Natural killer cell treated with Interleukin-12 subunit alpha and Interleukin-12 subunit beta and Interleukin-15 and Interleukin-18, amount 100 ng/mL, for 72 hours (primary cell): ENCODE measurements at places on chromosomes 5 and 9. TPM values are rescaled to one million over a fixed set of nuclear protein-coding genes. Genes with fewer than 3 reads are reported as not detected.

DNA sequence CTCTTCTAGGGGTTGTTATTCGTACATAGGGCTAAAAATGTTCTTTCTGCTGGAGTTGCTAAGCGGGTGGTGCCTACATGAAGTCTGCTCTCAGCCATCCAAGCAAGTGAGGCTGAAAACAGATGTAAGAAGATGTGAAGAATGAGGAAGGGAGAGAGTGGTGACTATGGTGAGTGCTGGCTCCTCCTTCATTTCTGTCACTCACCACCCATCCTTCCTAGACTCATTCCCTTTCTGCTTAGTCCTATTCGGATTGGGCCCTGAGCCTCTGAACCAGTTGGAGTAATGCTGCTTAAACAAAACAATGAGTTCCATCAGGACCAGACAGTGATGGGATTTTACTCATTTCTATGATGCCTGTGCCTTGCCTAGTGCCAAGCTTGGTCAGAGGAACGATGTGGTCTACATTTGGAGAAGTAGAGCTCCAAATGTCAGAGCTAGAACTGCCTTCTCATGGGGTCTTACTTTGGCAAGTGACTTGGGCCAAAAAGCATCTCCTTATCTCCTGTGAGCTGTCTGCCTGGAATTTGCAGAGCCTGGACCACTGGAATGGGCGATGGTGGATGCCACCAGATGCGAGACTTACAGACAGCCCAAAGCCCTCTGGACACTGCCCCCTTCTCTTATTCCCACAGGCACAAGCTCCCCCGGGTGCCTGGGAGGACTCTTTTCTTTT is 192.9 kb downstream of the FBXL7 start:
- H3K27ac ChIP-seq, result no peak overlapping the region
- no peak for DNase-seq
- no peaks in the 10 kb centered on the region for H3K4me1 ChIP-seq
- no peaks in the 10 kb centered on the region for H3K36me3 ChIP-seq

DNA sequence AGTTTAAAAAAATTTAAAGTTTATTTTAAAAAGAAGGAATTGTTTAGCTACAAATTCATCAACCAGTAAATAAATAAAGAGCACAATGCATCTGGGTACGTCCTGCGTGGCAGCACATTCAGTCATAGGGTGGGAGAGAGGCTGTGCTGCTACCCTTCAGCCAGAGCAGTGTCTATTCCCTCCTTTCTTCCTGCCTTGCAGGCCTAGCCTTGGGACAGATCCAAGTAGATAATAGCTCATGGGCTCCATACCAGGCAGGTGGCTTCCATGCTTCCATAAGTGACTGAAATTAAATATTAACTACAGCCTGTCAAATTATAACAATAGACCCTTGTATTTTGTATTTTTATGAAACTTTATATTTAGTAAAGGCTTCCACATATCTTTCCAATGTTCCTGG is 408.3 kb upstream of the RGMB start:
- no peaks in the 10 kb centered on the region for H3K36me3 ChIP-seq
- H3K4me3 ChIP-seq, result no peak overlapping the region
- no peak overlapping the region for H3K27ac ChIP-seq
- DNase-seq, result no peak
- H3K27me3 ChIP-seq, result no peaks in the 10 kb centered on the region

- peaks cover 21% of the 10 kb centered on the region for H3K36me3 ChIP-seq
- H3K4me1 ChIP-seq, result peaks cover 27% of the 10 kb centered on the region
- peak; percentile 83 for DNase-seq
These were observed at the start of gene SPEF2 for GRCh38 chr5:35617435-35618303. Gene SPEF2 (plus strand): TSS chr5:35617863. CDS start chr5:35617998, 135 bp downstream.

GRCh38 chr9:135797507-135798262 is 95.7 kb downstream of the KCNT1 start:
- DNase-seq, result no peak
- H3K36me3 ChIP-seq, result no peaks in the 10 kb centered on the region
- no peak overlapping the region for H3K27ac ChIP-seq
- H3K4me1 ChIP-seq, result no peaks in the 10 kb centered on the region
- H3K4me3 ChIP-seq, result no peak overlapping the region

GRCh38 chr5:42812620-42813019 is 928 bp upstream of the SELENOP start:
- DNase-seq, result no peak
- H3K36me3 ChIP-seq, result no peaks in the 10 kb centered on the region
- no peaks in the 10 kb centered on the region for H3K27me3 ChIP-seq
- no peaks in the 10 kb centered on the region for H3K4me1 ChIP-seq
- H3K4me3 ChIP-seq, result no peak overlapping the region

DNA sequence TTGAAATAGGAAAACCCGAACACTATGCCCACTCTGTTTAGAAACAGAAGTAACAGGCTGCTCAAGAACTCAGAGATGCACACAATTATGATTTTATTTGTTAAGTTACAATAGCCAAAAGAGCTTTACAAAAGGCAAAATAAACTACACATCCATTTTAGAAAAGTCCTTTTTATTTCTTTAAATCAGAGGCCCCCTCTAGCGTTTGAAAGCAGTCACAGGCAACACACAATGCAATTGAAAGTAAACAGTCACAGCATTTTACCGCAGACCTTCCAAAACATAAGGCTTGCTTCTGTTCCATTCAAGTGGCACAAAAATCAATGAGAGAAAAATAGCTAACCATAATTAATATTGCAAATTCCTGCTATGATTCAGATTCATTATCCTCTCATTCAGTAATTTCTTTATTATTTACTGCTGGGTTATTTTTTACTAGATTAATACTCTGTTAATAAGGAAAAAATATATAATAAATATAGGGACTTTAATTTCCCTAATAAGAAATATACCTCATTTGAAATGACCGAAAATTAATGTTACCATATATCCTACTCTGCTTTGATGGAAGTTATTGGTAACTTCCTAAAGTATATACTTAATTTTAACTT is 78.3 kb downstream of the CEP120 start:
- no peak for DNase-seq
- H3K27me3 ChIP-seq, result no peaks in the 10 kb centered on the region
- peaks cover 5% of the 10 kb centered on the region for H3K36me3 ChIP-seq
- H3K4me1 ChIP-seq, result no peaks in the 10 kb centered on the region
- no peak overlapping the region for H3K27ac ChIP-seq
- no peak overlapping the region for H3K4me3 ChIP-seq

DNA sequence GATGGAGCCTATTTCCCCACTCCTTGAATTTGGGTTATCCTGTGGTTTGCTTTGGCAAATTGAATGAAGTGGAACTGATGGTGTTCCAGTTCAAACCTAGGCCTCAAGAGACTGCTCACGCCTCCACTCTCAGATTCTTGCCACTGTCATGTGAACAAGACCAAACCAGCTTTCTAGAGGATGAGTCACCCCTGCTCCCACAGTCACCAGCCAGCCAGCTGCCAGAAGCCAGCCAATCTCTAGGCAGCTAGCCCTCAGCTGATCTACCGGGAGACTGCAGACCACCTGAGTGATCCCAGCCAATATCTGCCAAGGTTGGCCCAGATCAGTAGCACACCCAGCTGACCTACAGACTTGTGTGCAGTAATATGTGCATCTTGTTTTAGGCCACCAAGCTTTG is 300.6 kb downstream of the TMEM38B start:
- H3K4me3 ChIP-seq, result no peak overlapping the region
- no peaks in the 10 kb centered on the region for H3K27me3 ChIP-seq
- H3K36me3 ChIP-seq, result no peaks in the 10 kb centered on the region
- no peak for DNase-seq
- no peak overlapping the region for H3K27ac ChIP-seq

GRCh38 chr5:24480952-24481351 is 163.8 kb downstream of the CDH10 start:
- no peak overlapping the region for H3K27ac ChIP-seq
- no peak for DNase-seq
- no peak overlapping the region for H3K4me3 ChIP-seq
- H3K4me1 ChIP-seq, result no peaks in the 10 kb centered on the region
- no peaks in the 10 kb centered on the region for H3K27me3 ChIP-seq
- no peaks in the 10 kb centered on the region for H3K36me3 ChIP-seq

- no peak overlapping the region for H3K4me3 ChIP-seq
- H3K27ac ChIP-seq, result no peak overlapping the region
- H3K36me3 ChIP-seq, result no peaks in the 10 kb centered on the region
- no peaks in the 10 kb centered on the region for H3K27me3 ChIP-seq
These were observed 37.3 kb downstream of the ARHGAP26 start for GRCh38 chr5:142807372-142807911.

DNA sequence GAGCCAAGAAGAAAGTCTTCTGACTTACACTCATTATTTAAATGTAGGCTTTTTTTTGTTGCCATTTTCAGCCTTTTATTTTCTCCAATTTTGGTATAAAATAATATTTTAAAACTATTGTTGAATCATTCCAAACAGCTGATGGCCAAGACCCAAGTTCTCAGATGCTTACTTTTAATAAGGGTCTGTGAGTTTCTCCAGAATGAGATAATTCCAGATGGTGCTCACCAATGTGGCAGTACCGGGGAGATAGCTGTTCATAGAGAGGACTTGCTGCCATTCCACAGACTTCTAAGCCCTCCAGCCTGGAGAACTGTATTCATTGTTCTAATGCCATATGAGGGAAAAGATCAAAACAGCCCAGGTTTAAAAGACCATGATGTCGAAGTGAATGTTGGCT is 5.3 kb upstream of the C1QTNF2 start:
- no peaks in the 10 kb centered on the region for H3K36me3 ChIP-seq
- peaks cover 5% of the 10 kb centered on the region for H3K4me1 ChIP-seq
- H3K27ac ChIP-seq, result no peak overlapping the region
- peaks cover 38% of the 10 kb centered on the region for H3K27me3 ChIP-seq
- no peak overlapping the region for H3K4me3 ChIP-seq

- no peaks in the 10 kb centered on the region for H3K27me3 ChIP-seq
- DNase-seq, result no peak
- H3K27ac ChIP-seq, result no peak overlapping the region
- H3K4me3 ChIP-seq, result no peak overlapping the region
- peaks cover 9% of the 10 kb centered on the region for H3K36me3 ChIP-seq
- peaks cover 21% of the 10 kb centered on the region for H3K4me1 ChIP-seq
These were observed 26.1 kb upstream of the ANXA6 start for GRCh38 chr5:151183456-151184245.

- no peak overlapping the region for H3K27ac ChIP-seq
- H3K4me1 ChIP-seq, result peaks cover 8% of the 10 kb centered on the region
- H3K4me3 ChIP-seq, result no peak overlapping the region
- H3K27me3 ChIP-seq, result peaks cover 5% of the 10 kb centered on the region
These were observed 434.5 kb downstream of the KDM4C start for GRCh38 chr9:7192266-7192665.

DNA sequence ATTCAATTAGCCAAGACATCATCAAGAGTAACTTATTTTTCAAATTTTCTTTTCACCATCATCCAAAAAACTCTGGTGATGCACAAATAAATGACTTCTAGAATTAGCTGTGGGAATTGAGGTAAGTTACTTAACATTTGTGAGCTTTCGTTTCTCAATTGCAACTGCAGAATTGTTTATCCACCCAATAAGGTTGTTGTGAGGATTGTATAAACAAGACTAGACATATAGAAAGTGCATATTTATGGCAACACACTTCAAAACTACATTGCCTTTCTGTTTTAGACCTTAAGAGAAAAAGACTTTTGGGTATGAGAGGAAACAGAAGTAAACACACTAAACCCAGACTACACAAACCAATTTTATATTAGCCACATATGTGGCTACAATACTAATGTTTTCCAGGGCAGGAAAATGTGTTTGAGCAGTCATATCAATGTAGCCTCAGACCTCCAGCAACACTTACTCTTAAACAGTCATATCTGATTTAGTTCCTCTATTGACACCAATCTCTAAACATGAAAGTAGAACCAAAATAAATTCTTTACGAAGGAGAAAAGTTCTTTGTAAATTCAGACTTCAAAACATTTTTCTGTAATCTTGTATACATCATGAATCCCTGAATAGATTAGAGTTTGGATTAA is 488.0 kb upstream of the CYLC2 start:
- H3K4me1 ChIP-seq, result no peaks in the 10 kb centered on the region
- no peak overlapping the region for H3K4me3 ChIP-seq
- no peak overlapping the region for H3K27ac ChIP-seq
- H3K36me3 ChIP-seq, result no peaks in the 10 kb centered on the region
- no peak for DNase-seq

DNA sequence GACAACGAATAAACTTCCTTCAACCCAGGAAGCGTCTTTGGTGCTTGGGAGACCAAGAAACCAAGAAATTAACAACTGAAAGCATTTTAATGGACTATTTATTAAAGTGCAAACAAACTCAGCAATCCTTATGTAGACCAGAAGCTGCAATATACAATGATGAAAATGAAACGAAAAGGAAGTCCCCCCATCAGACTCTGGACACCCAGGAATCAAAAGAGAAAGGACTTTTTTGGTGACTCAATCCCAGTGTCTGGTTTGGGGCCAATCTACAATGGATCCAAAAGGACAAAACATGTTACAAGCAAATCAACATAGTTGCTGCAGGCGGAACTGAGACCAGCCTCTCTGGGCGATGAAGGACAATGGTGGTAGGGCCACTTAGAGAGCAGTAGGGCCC is 39.5 kb downstream of the C9orf152 start:
- peaks cover 4% of the 10 kb centered on the region for H3K4me1 ChIP-seq
- no peaks in the 10 kb centered on the region for H3K27me3 ChIP-seq
- no peak overlapping the region for H3K4me3 ChIP-seq
- H3K36me3 ChIP-seq, result peaks cover 6% of the 10 kb centered on the region
- H3K27ac ChIP-seq, result no peak overlapping the region

DNA sequence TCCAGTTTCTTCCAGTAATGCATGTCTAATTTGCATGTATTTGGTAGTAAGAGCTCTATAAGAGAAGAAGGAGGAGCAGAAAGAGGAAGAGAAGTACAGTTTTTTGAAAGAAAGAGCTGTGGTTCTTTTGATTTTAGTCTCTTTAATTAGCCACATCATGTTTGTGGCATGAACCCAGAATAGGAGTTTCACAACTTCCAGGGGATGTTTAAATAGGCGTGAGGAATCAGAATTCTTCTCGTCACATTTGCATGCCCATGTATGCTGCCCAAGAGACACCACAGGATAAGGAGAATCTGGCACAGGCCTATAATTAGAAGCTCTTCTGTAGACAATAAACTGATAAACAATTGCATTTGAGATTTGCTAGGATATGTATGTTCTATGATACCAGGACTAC is 78.7 kb downstream of the GAS1 start:
- H3K36me3 ChIP-seq, result no peaks in the 10 kb centered on the region
- no peaks in the 10 kb centered on the region for H3K4me1 ChIP-seq
- DNase-seq, result no peak
- no peak overlapping the region for H3K27ac ChIP-seq
- H3K4me3 ChIP-seq, result no peak overlapping the region

DNA sequence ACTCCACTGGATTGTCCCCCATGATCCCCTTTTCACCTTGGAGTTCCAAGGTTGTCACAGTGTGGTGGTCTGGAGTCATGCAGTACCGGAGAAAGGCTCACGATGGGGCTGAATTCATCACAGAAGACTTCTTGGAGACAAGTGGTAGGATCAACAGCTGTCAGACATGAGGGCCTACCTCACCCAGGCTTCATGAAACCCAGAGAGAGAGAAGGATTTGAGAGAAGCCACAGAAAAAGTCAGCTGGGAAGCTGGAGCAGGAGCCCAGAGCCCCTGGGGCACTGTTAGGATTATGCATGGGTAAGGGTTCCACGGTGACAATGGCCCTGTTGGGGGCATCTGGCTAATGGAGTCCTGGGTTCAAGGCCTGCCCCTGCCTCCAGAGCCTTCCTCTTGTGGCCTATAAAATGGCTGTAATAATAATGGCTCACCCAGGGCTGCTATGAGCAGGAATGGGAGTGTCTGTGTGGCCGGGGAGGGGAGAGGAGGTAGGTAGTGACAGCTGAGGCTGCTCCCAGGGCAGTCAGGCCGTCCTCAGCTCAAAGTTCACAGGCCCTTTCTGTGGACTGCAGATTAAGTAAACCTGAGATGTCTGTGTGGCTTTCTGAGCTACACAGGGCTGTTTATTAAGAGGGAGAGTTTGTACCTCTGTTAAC is 910 bp downstream of the TRIM14 start:
- H3K4me1 ChIP-seq, result peaks cover 32% of the 10 kb centered on the region
- no peaks in the 10 kb centered on the region for H3K27me3 ChIP-seq
- DNase-seq, result no peak

PDCD1LG2 gene
- total RNA-seq, result 0.55 TPM

SLC25A2 gene
- total RNA-seq, result 0.67 TPM

PPP3R2 gene
- not detected for total RNA-seq

FCN2 gene
- not detected for total RNA-seq

WDR38 gene
- not detected for total RNA-seq

ANKRD34B gene
- not detected for total RNA-seq
